ENCODE measurements at places on chromosomes 12 and 14. TPM values are rescaled to one million over a fixed set of nuclear protein-coding genes. Genes with fewer than 3 reads are reported as not detected.

- no peak for DNase-seq
These were observed 6.9 kb downstream of the FBXO34 start for GRCh38 chr14:55277972-55278740.

The HHIPL1 gene
- total RNA-seq = not detected

DNA sequence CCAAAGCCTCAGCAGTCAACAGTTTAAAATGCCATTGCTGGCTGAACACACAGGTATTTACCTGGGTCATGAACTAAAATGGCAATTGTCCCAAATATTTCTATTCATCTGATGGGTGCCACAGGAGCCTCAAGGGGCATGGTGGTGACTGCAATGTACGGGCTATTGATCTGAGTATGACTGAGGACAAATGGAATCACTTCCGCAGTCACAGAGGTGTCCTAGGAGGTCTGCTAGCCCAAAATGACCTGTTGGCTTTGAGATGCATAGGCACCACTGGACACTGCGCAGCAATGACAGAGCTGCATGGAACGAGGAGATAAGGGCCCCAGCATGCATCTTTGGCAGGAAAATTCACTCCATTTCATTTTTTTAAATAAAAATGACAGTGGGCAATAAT, 474.1 kb upstream of the SOX5 start:
- DNase-seq = no peak

GRCh38 chr14:25120261-25120660, 70.3 kb upstream of the STXBP6 start:
- no peak for DNase-seq

GRCh38 chr12:128326406-128326805, 59.4 kb downstream of the TMEM132C start:
- no peak for DNase-seq

The AP1G2 gene
- not detected for total RNA-seq

The NXPH4 gene
- total RNA-seq = 92.7 TPM

GRCh38 chr14:22487941-22488340, 101.1 kb downstream of the DAD1 start:
- no peak for DNase-seq

- DNase-seq = no peak
These were observed 2.9 kb downstream of the POLR3B start for GRCh38 chr12:106360400-106360994.

- no peak for DNase-seq
These were observed 812 bp downstream of the NABP2 start for GRCh38 chr12:56224954-56225353.

The INF2 gene
- total RNA-seq = 36.9 TPM

GRCh38 chr12:51329742-51330141, 5.8 kb upstream of the BIN2 start:
- DNase-seq = no peak

The CLEC2B gene
- total RNA-seq = not detected

DNA sequence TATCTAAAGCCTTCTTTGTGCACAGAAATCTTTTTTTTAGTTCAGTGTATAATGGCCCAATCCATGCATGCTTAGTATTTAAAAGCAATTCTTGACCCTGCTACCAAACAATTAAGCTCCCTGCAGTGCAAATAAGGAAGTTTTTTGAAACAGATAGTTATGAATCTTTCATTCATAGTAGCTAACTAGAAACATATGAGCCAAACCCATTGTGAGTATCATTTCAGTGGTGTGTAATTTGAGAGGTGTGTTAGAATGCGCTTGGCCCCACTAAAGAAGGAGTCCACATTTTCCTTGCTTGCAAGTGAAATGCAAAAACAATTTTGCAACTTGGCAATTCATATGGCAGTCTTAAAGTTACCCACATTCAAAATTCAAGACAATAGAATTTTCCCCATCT, 14.4 kb downstream of the EPS8 start:
- no peak for DNase-seq

The OR10AD1 gene
- not detected for total RNA-seq

GRCh38 chr12:108193917-108194316, 64.8 kb downstream of the WSCD2 start:
- DNase-seq = no peak
